Ovary (tissue), 10 donors: ENCODE measurements at places on chromosomes 7 and 10. TPM values are rescaled to one million over a fixed set of nuclear protein-coding genes. Genes with fewer than 3 reads are reported as not detected.

- peaks cover 6% of the 10 kb centered on the region for H3K4me1 ChIP-seq
- no peak overlapping the region for H3K4me3 ChIP-seq
- no peak for DNase-seq
- no peaks in the 10 kb centered on the region for H3K36me3 ChIP-seq
- no peaks in the 10 kb centered on the region for H3K27me3 ChIP-seq
Measured at GRCh38 chr10:113488186-113488585, 64.7 kb upstream of the HABP2 start.

Gene FXYD4
- not detected for total RNA-seq

GRCh38 chr10:8043569-8044306 is 10.8 kb upstream of the GATA3 start:
- H3K36me3 ChIP-seq = no peaks in the 10 kb centered on the region
- H3K4me1 ChIP-seq = peaks cover 2% of the 10 kb centered on the region
- no peak overlapping the region for H3K27ac ChIP-seq
- no peak overlapping the region for H3K4me3 ChIP-seq
- no peak for DNase-seq

Gene FAM13C
- 35.2 TPM for total RNA-seq

Gene ASAH2
- total RNA-seq = 1.0 TPM

DNA sequence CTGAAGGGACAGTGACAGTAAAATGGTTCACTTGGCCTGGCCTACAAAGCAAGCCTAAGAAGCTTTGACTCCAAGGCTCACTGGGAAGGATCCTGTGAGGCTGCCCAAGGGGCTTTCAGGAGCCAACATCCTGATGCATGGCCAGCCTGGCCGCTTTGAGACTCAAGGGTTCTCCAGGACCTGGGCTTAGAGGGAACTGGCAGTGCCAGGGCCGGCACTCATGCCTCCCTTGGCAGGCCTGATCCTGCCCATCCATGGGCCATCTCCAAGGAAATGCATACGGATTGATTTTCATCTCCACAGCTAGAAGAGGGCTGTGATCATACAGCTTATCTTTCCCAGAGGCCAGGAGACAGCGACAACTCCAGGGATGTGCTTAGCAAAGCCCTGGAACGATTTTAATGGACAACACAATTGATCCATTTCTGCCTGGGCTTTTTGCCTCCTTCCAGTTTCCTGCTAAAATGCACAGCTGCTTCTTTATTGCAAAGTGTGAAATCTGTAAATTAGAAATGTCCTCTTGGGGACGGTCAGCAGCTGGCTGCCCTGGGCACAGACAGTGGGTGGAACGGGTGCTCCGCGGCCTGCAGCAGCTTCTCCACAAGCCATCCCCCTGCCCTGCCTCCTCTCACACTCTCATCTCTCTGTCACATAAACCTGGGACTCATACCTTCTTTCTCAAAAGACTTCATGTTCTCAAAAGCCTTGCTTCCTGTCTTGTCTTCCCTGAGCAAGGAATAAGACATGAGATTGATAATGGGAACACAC is 288.5 kb downstream of the GRID1 start:
- no peaks in the 10 kb centered on the region for H3K36me3 ChIP-seq
- no peaks in the 10 kb centered on the region for H3K27me3 ChIP-seq
- H3K4me1 ChIP-seq = no peaks in the 10 kb centered on the region
- no peak overlapping the region for H3K4me3 ChIP-seq
- no peak overlapping the region for H3K27ac ChIP-seq

Gene COL17A1
- not detected for total RNA-seq

Gene ASB10
- not detected for total RNA-seq

DNA sequence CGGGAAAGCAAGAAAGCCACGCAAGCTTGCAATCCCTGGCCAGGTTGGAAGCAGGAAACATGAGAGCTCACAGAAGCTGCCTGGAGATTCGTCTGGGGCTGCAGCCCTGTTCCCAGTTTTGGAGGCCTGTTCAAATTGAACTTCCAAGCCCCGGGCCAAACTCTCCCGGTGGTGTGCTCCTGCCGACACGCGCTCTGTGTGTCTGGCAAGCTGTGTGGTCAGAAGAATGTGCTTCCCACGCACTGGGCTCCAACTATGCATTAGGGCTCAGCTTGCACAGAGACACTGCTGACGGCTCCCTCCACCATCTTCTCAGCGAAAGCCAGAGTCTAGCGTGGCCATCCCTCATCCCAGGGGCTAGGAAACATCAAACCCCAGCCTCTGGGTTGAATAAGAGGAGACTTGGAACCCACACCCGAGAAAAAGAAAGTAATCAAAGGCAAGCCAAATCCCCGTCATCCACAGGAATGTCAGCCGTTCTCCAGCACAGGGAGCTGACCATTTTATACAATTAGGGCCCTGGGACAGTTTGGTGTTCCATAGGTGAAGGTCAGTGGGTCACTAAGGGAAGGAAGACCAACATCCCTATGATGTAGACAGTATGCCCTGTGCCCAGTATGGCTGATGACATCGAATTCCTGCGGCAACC is 107.2 kb downstream of the FGFR2 start:
- peaks cover 2% of the 10 kb centered on the region for H3K4me1 ChIP-seq
- no peaks in the 10 kb centered on the region for H3K27me3 ChIP-seq
- peak; percentile 51 for DNase-seq
- H3K4me3 ChIP-seq = no peak overlapping the region

DNA sequence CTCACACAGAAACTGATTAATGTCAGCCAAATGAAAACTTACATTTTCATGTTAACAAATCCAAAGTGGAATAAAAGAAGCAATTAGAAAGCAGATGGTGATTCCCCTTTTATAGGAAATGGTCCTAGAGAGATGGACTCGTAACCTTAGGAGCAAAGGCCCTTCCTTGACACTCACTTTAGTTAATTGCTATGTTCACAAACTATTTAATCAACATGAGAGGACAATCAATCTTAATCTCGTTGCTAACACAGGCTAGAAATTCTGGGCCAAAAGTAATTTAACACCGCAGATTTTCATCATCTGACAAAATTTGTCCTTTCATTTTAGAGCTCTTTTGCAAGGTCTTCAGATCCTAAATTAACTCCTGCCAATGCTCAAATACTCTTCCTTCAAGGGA is 64.0 kb upstream of the DNAJB12 start:
- no peaks in the 10 kb centered on the region for H3K4me1 ChIP-seq
- no peak overlapping the region for H3K27ac ChIP-seq
- no peak for DNase-seq
